Suprapubic skin (tissue), 4 donors: ENCODE measurements at places on chromosomes 4 and X.

GRCh38 chr4:1061760-1062159 is 50.3 kb downstream of the FGFRL1 start:
- no peak overlapping the region for H3K27ac ChIP-seq
- no peaks in the 10 kb centered on the region for H3K36me3 ChIP-seq
- peaks cover 11% of the 10 kb centered on the region for H3K4me1 ChIP-seq
- H3K4me3 ChIP-seq = no peak overlapping the region
- peak; percentile 4 for DNase-seq

DNA sequence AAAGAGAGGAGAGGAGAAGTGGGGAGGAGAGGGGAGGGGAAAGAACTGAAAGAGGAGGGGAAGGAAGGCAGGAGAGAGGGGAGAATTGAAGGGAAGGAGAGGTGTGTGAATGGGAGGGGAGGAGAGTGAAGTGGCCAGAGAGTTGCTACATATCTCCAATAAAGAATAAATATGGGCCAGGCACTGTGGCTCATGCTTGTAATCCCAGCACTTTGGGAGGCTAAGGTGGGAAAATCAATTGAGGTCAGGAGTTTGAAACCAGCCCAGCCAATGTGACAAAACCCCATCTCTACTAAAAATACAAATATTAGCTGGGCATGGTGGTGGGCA is 482.4 kb downstream of the NAF1 start:
- no peak overlapping the region for H3K27ac ChIP-seq
- H3K4me3 ChIP-seq = no peak overlapping the region
- DNase-seq = no peak
- H3K27me3 ChIP-seq = no peaks in the 10 kb centered on the region
- H3K36me3 ChIP-seq = no peaks in the 10 kb centered on the region
- H3K4me1 ChIP-seq = no peaks in the 10 kb centered on the region

DNA sequence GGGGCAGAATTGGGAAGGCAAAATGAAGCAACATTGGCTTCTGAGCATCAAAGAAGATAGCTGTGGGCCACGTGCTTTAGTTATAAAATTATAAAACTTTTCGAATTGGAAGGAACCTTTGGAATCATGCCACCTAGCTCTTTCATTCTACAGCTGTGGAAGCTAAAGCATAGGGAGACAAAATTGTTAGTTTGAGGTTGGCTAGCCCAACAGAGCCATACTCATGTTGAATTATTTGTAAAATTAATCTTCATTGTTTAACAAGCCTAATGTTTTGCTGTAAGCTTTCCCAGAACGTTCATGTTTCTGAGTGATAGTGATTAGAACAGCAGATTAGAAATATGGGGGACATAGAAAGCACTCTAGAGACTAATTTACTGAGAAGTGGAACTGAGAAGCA is 35.9 kb downstream of the HHIP start:
- H3K27me3 ChIP-seq = no peaks in the 10 kb centered on the region
- H3K4me1 ChIP-seq = no peaks in the 10 kb centered on the region

DNA sequence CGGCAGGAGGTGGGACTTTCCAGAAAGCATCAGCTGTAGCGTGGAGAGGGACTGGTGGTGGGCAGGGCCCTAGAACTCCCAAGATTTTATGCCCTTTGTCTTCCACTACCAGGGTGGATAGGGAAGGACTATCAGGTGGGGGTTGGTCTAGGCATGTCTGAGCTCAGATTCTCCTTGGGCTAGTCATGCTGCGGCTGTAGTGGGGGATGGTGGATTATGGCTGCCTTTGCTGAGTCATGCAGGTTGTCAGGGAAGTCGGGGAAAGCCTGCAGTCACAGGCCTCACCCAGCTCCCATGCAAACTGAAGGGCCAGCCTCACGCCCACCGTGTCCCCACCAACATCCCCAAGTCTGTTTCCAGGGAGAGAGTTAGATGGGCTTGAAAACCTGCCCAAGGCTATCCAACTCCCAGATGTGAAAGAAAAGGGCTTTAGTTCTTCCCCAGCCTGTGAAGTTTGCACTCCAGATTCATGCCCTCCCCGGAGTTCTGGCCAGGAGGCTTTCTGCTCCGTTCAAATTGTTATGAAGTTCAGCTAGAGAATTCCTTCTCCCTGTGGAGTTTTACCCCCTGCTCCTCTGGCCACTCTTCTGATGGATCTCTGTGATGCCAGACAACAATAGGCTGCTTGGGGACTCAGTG is 13.4 kb upstream of the MEPE start:
- H3K27ac ChIP-seq = no peak overlapping the region
- DNase-seq = no peak
- H3K4me1 ChIP-seq = no peaks in the 10 kb centered on the region
- H3K4me3 ChIP-seq = no peak overlapping the region

GRCh38 chr4:44447563-44448504 is 775 bp downstream of the KCTD8 start:
- H3K4me1 ChIP-seq = peaks cover 25% of the 10 kb centered on the region
- peak overlapping the region; percentile 63 for H3K4me3 ChIP-seq
- H3K36me3 ChIP-seq = no peaks in the 10 kb centered on the region
- DNase-seq = peak; percentile 59
- H3K27ac ChIP-seq = no peak overlapping the region

DNA sequence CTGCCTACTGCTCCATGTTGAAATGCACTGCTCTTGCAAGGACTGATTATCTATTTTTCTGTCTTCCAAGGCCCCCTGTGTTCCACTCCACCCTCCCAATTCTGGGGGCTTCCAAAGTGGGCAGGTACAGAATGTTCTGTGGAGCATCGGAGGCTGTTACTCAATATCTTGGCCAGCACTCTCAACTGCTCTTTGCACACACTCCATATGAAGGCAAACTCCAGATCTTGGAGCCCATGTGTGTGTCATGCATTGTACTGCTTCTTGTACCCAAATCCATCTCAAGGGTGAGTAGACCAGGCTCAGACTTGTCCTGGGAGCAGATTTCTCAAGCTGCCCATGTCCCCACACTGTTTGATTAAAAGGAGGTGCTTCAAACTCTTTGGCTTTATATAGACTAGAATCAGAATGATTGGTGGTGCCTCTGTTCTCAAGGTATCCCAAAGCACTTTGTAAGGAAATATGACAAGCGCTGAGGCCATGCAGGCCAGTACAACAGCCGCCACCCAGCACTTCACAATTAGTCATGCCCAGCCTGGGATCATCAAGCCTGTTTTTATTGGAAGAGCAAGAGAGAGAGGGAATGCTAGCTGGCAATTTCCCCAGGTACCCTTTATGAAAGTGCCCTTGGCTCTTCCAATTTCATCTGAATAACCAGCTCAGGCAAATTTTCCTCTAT is 44.3 kb downstream of the AR start:
- no peak overlapping the region for H3K4me3 ChIP-seq
- DNase-seq = no peak
- H3K36me3 ChIP-seq = no peaks in the 10 kb centered on the region
- H3K4me1 ChIP-seq = peaks cover 3% of the 10 kb centered on the region
- peak overlapping the region; percentile 45 for H3K27ac ChIP-seq

DNA sequence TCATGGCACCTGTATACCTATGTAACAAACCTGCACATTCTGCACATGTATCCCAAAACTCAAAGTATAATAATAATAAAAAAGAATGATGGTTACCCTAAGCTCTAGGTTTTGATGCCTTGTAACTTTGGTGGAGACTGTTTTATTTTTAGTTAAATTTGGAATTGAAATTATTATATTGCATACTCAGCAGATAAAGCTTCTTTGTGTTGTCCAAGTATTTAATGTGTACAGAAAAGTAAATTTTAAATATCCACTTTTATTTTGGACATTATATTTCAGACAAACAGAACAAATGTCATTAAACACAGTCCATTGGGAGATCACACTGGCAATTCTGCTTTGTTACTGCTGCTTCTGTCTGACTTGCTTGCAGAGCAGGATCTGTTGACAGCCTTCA is 684.5 kb upstream of the CT83 start:
- no peak overlapping the region for H3K27ac ChIP-seq
- no peaks in the 10 kb centered on the region for H3K4me1 ChIP-seq
- H3K4me3 ChIP-seq = no peak overlapping the region
- no peaks in the 10 kb centered on the region for H3K36me3 ChIP-seq
- H3K27me3 ChIP-seq = no peaks in the 10 kb centered on the region

DNA sequence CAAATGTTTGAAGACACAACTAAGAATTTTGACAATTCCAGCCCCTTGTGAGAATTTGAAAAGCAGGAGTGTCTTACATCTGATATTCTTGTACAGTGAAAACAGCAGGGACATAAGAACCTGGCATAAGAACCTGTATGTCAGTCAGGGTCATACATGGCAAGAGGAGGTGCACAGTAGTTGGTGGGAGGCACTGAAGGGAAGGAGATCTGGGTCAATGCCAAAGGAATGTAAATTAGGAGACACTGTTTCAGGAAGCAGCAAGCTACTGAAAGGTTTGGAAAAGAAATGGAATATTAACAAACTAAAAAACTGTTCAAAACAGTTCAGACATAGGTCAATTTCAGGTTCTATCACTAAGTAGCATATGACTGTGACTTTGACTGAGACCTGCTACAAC is 25.0 kb upstream of the SPP1 start:
- no peaks in the 10 kb centered on the region for H3K27me3 ChIP-seq
- DNase-seq = no peak
- no peak overlapping the region for H3K27ac ChIP-seq
- no peak overlapping the region for H3K4me3 ChIP-seq
- H3K36me3 ChIP-seq = no peaks in the 10 kb centered on the region
- H3K4me1 ChIP-seq = peaks cover 4% of the 10 kb centered on the region

GRCh38 chr4:174524242-174524641 is 2.0 kb upstream of the HPGD start:
- DNase-seq = no peak
- no peaks in the 10 kb centered on the region for H3K36me3 ChIP-seq
- H3K27me3 ChIP-seq = no peaks in the 10 kb centered on the region
- H3K27ac ChIP-seq = no peak overlapping the region

- H3K4me3 ChIP-seq = no peak overlapping the region
- peaks cover 8% of the 10 kb centered on the region for H3K4me1 ChIP-seq
- H3K27ac ChIP-seq = no peak overlapping the region
- H3K27me3 ChIP-seq = no peaks in the 10 kb centered on the region
- H3K36me3 ChIP-seq = no peaks in the 10 kb centered on the region
- no peak for DNase-seq
Observed at GRCh38 chr4:104421566-104421965, 73.1 kb downstream of the CXXC4 start.

DNA sequence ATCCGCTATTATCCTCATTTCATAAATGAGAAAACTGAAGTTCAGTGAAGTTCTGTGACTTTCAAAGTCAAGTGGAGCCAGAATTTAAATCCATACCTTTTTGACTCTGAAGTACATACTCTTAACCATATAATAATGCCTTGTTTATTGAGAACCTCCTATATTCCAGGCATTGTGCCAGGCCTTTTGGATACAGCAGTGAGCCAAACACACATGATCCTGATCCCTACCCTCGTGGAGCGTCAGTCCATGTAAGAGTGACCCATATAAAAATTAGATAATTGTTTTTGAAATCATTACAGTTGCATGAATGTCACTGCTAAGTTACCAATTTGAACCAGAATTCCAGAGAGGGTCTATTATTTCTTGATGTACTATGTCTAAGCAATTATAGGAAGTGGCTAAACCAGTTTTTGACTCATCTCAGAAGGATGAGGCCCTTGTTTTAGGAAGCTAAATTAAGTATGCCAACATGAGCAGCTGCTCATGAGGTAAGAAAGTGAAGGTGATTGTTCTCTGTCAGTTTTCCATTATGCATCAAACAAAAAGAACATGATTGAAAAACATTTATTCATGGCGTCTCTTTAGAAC is 289.5 kb downstream of the GLUD2 start:
- H3K27me3 ChIP-seq = no peaks in the 10 kb centered on the region
- H3K27ac ChIP-seq = no peak overlapping the region
- no peaks in the 10 kb centered on the region for H3K4me1 ChIP-seq

DNA sequence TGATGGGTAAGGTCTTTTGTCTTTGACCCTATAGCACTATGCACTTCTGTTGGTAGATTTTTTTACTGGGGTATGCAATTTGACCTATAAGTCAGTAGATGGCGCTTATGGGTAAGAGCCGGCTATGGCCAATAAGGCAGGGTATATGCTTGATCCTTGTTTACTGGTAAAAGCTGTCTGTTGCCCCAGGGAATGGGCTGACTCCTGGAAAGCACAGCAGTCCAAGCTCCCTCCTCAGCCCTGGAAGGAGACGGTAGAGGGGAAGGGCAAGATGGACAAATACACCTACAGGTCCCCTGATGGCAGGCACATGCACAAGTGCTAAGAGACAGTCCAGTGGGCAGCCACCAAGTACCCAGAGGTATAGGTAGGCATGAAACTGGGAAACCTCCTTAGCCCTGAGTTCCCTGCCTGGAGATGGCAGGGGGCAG is 63.7 kb downstream of the ADAMTS3 start:
- H3K27me3 ChIP-seq = no peaks in the 10 kb centered on the region
- DNase-seq = peak; percentile 44
- H3K36me3 ChIP-seq = no peaks in the 10 kb centered on the region
- H3K4me1 ChIP-seq = no peaks in the 10 kb centered on the region
- no peak overlapping the region for H3K27ac ChIP-seq

GRCh38 chr4:121464854-121465253 is 84.0 kb upstream of the QRFPR start:
- no peak for DNase-seq
- H3K36me3 ChIP-seq = no peaks in the 10 kb centered on the region
- H3K27me3 ChIP-seq = peaks cover 3% of the 10 kb centered on the region
- H3K4me1 ChIP-seq = no peaks in the 10 kb centered on the region

DNA sequence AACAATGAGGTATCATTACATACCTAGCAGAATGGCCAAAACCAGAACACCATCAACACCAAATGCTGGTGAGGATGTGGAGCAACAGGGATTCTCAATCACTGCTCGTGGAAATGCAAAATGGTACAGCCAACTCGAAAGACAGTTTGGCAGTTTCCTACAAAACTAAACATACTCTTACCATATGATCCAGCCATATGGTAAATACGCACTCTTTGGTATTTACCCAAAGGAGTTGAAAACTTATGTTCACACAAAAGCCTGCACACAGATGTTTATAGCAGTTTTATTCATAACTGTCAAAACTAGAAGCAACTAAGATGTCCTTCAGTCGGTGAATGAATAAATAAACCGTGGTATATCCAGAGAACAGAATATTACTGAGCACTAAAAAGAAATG is 7.8 kb downstream of the CASP3 start:
- H3K27me3 ChIP-seq = no peaks in the 10 kb centered on the region
- H3K27ac ChIP-seq = no peak overlapping the region
- peaks cover 23% of the 10 kb centered on the region for H3K36me3 ChIP-seq
- DNase-seq = no peak

DNA sequence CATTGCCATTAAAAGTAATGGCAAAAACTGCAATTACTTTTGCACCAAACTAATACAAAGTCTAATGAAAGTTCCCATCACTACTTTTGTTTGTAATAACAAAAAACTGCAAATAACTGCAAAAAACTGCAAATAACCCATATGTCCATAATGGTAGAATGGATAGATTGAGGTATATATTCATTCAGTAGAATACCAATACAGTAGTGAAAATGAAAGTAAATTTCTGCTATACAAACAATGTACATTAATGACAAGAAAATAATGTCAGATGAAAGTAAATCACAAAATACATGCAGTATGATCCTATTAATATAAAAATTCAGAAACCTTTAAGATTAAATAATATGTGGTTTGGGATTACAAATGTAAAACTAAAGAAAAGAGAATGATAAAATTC is 41.3 kb upstream of the CEP135 start:
- peaks cover 3% of the 10 kb centered on the region for H3K4me1 ChIP-seq
- H3K27ac ChIP-seq = no peak overlapping the region
- H3K36me3 ChIP-seq = peaks cover 22% of the 10 kb centered on the region
- H3K4me3 ChIP-seq = no peak overlapping the region
